ENCODE measurements at places on chromosomes 2 and 18. TPM values are rescaled to one million over a fixed set of nuclear protein-coding genes. Genes with fewer than 3 reads are reported as not detected.

LAMA1 gene
- total RNA-seq: 1.2 TPM

MALL gene
- 39.3 TPM for total RNA-seq

C1GALT1C1L gene
- 0.17 TPM for total RNA-seq

LYG1 gene
- total RNA-seq: 0.28 TPM

NMUR1 gene
- 0.05 TPM for total RNA-seq

OR6B3 gene
- not detected for total RNA-seq

NXPH2 gene
- total RNA-seq: not detected

ALLC gene
- total RNA-seq: not detected

HDAC4 gene
- 25.2 TPM for total RNA-seq

GPR55 gene
- total RNA-seq: not detected

IL36B gene
- not detected for total RNA-seq

KDSR gene
- total RNA-seq: 26.5 TPM

ST8SIA5 gene
- total RNA-seq: 0.09 TPM

TEX44 gene
- total RNA-seq: not detected

KRTCAP3 gene
- total RNA-seq: 0.51 TPM

OTOF gene
- total RNA-seq: 73.3 TPM

DSC2 gene
- total RNA-seq: 0.17 TPM

RRM2 gene
- 19.9 TPM for total RNA-seq

FOXD4L1 gene
- total RNA-seq: 0.17 TPM

CNDP1 gene
- total RNA-seq: not detected

LBX2 gene
- 0.98 TPM for total RNA-seq

DTNA gene
- 2.9 TPM for total RNA-seq

LYPD6 gene
- total RNA-seq: 14.1 TPM

TUBA3D gene
- not detected for total RNA-seq

ZNF385B gene
- not detected for total RNA-seq

CAB39 gene
- 97.2 TPM for total RNA-seq

SRD5A2 gene
- not detected for total RNA-seq

SLC40A1 gene
- total RNA-seq: 98.0 TPM

ZEB2 gene
- total RNA-seq: 8.4 TPM

STAT4 gene
- total RNA-seq: 0.51 TPM

FIGN gene
- 0.23 TPM for total RNA-seq

ANKRD30B gene
- total RNA-seq: under 0.01 TPM

PROKR1 gene
- total RNA-seq: not detected

XIRP2 gene
- not detected for total RNA-seq

SCYGR4 gene
- total RNA-seq: not detected

Measured in dermis blood vessel endothelial cell (primary cell).